HCT116 (cell line): ENCODE measurements at places on chromosomes 12 and 14.

GRCh38 chr12:68944296-68945076 lies 11.5 kb upstream of the CPM start:
- no peak for DNase-seq

- DNase-seq = no peak
Measured at GRCh38 chr14:102220031-102220430, 80.3 kb downstream of the WDR20 start.

- no peak for DNase-seq
Measured at GRCh38 chr12:38166225-38166624, 150.3 kb upstream of the ALG10B start.

DNA sequence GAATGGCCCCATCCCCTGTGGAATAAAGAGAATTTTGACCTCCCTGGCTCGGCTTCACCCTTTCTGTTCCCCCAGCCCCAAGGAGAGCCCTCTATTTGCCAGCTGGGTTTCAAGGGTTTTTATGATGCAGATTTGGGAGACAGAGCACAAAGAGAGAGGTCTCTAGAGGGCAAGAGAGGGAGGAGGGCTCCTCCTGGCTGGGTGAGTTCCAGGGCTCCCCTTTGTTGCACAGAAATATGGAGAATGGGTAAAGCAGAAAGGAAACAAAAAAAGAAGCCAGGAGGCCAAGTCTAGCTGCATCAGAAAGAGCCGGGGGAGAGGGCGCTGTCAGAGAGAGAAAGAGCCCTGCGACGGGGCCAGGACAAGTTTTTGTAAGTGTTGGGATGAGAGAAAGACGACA lies 319.6 kb upstream of the RTL1 start:
- no peak for DNase-seq

- no peak for DNase-seq
Measured at GRCh38 chr12:63876980-63877379, 32.5 kb downstream of the SRGAP1 start.

DNA sequence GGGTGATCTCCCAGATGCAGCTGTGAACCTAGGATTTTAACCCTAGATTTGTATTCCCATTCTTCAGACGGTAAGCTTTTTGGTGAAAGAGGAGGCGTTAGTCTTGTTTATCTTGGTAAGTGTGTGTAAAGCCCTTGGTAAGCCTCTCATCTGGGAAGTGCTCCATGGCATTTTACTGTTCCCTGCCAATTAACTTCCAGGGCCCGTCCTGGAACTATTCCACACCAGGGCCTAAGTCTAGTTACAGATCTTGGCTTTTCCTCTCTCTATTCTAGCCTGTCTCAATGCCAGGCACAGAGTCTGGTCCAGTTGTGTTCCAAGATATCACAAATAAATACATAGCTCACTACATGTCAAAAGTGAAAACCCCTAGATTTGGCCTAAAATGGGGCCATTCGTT lies 42.4 kb downstream of the YEATS4 start:
- DNase-seq = no peak

DNA sequence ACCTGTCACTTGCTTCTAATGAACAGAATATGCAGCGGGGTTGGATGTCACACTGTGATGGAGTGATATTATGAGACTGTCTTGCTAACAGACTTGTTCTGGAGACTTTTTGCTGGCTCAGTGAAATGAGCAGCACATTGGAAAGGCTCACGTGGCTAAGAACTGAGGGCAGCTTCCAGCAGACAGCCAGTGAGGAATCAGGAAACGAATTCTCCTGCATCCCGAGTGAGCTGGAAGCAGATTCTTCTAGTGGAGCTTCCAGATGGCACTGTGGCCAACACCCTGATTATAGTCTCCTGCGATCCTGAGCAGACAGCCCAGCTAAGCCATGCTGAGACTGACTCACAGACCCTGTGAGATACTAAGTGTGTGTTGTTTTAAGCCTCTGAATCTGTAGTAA lies 16.1 kb upstream of the TSPAN9 start:
- DNase-seq = no peak
